ENCODE measurements at places on chromosomes 3 and 15.

- DNase-seq = no peak
These were observed 4.7 kb downstream of the ATG7 start for GRCh38 chr3:11276901-11277300.

GRCh38 chr3:196159952-196160804, 51.0 kb downstream of the ZDHHC19 start:
- DNase-seq = no peak

- DNase-seq = no peak
These were observed 362.8 kb downstream of the ULK4 start for GRCh38 chr3:41599127-41599484.

- DNase-seq = no peak
These were observed 142.3 kb downstream of the IL5RA start for GRCh38 chr3:2967871-2968270.

- DNase-seq = no peak
These were observed 660.8 kb upstream of the SGO1 start for GRCh38 chr3:20846832-20847231.

DNA sequence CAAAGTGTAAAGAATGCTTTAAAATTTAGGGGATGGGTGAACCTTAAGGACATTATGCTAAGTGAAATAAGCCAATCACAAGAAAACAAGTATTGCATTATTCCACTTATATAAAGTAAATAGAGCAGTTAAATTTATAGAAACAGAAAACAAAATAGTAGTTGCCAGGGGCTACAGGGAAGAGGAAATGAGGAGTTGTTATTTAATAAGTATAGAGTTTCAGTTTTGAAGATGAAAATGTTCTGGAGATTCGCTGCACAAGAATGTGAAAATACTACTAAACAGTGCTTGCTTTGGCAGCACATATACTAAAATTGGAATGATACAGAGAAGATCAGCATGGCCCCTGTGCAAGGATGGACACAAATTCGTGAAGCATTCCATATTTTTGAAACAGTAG, 32.0 kb downstream of the DNAH12 start:
- peak; percentile 80 for DNase-seq

Measured in PC-9 (cell line).